Activated CD4-positive, alpha-beta T cell treated with anti-CD3 and anti-CD28 coated beads for 24 hours (primary cell): ENCODE measurements at places on chromosomes 16 and 17.

DNA sequence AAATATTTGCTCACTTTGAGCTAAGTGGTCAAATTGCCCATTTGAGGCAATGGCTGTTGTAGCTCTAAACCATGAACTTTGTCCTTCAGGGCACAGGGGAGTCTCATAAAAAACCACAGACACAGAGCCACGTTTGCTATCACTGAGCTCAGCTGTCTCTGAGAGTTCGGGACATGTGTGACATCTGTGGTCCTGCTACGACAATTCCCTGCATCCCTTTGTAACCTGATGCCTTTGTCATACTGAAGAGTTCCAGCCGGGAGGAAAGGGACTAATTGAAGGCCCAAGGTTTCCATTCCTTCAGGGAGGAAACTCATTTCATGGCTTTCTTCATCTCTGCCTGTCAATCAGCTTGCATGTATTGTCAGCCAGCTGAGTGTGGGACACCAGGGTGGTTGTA, 599.4 kb upstream of the CDH5 start:
- no peak for DNase-seq

- peak; percentile 39 for DNase-seq
These were observed 1.7 kb downstream of the IL4R start for GRCh38 chr16:27315333-27316037.

DNA sequence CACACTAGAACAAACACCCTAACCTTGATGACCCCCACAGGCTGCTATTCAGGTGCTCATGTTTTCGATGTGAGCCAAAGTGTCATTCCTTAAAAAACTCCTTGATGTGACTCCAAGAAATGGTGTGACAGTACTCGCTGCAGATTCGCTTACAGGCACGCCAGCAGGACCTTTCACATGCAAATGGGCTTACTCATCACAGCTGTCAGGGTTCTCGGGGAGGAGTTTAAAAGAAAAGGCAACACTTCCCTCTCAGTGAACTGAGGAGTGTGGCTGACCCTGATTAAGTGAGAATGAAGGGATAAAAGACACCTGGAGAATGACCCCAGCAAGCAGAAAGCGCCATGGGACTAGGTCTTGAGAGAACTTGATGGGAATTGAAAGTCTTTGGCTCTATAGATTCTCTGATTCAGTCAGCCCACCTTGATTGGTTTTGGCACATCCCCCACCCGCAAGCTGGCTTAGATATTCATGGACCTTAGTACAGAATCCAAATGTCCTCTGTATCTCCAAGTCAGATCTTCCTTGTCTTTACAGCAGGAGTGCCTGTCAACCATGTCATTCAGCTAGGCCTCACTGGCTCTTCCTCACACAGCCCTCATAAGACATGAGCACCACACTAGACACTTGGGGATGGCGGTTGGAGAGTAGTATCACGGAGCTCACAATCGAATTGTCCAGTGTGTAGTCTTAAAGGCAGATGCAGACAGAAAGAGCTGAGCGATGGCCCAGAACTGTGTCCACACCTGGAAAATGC, 82.6 kb downstream of the HIC1 start:
- DNase-seq, result no peak

DNA sequence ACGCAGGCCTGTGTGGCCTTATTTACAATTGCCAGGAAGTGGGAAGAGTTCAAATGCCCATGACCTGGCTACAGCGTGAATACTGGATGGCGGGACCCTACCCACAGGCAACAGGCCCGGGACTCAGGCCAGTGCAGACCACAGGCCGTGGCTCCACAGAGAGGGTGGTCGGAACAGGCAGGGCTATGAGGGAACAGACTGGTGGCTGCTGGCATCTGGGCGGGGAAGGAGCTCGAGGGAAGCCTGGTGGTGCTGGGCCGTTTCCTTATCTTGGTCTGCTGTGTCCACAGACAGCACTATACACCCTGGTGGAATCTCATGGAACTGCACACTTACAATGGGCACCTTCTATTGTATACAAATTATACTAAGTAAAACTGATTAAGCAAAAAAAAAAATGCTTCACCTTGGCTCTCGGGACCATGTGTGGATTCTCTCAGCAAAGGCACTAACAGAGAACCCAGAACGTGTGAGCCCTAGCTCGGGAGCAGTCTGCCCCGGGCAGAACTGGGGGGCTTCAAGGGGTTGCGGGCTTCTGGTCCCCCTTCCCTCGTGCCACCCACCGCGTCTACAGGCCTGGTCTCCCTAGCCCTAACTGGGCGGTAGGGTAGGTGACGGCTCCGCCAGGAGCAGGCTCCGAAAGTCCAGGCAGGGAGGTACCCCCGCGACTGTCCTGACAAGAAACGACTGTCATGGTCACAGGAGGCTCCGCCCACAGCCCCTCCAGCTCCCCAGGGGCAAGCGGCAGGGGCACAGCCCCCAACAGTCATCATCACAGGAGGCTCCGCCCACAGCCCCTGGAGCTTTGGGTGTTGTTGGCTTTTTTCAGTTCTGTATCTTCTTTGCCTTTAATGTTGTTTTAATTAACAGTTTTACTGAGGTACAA, 21.8 kb downstream of the CEP131 start:
- DNase-seq, result no peak

GRCh38 chr17:8131844-8132441, 8.0 kb upstream of the HES7 start:
- no peak for DNase-seq

GRCh38 chr17:69058165-69058564, 2.6 kb downstream of the ABCA9 start:
- DNase-seq, result no peak

GRCh38 chr16:69131167-69131838, 1.1 kb downstream of the CHTF8 start:
- no peak for DNase-seq

GRCh38 chr17:80008383-80008840, 27.3 kb downstream of the TBC1D16 start:
- peak; percentile 82 for DNase-seq

DNA sequence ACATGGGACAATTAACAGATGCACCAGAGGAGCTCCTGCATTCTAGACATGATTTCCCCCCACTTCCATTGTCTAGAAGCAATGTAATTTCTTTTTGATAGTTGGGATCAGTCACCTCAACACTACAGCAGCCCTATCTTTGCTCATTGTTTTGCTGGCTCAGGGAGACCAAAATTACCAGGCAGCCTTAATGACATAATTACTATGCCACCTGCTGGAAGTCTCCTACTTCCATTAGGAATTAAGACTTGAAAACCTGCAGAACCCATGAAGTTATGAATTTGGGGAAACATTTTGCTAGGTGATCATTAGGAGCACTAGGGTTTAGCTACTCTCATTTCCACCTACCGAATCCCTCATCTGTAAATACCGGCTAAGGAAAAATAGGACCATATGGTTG, 312.0 kb upstream of the CA10 start:
- no peak for DNase-seq

DNA sequence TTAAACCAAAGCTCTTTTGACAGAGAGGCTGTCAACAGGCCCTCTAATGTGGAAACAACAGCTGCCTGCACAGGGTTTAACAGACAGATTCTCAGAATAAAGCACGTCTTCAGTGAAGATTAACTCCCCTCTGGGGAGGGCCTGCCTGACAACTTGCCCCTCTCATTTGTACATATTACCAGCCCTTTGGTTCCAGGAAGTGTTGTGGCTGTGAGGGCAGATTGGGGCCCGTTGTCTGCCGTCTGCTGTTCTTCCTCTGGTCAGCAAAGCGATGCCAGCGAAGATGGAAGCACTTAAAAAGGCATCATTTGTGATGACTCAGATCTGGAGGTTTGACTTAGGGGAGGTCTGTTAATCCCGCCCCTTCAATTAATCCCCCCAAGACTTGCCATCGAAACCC, 177.0 kb upstream of the IRX6 start:
- DNase-seq, result no peak

DNA sequence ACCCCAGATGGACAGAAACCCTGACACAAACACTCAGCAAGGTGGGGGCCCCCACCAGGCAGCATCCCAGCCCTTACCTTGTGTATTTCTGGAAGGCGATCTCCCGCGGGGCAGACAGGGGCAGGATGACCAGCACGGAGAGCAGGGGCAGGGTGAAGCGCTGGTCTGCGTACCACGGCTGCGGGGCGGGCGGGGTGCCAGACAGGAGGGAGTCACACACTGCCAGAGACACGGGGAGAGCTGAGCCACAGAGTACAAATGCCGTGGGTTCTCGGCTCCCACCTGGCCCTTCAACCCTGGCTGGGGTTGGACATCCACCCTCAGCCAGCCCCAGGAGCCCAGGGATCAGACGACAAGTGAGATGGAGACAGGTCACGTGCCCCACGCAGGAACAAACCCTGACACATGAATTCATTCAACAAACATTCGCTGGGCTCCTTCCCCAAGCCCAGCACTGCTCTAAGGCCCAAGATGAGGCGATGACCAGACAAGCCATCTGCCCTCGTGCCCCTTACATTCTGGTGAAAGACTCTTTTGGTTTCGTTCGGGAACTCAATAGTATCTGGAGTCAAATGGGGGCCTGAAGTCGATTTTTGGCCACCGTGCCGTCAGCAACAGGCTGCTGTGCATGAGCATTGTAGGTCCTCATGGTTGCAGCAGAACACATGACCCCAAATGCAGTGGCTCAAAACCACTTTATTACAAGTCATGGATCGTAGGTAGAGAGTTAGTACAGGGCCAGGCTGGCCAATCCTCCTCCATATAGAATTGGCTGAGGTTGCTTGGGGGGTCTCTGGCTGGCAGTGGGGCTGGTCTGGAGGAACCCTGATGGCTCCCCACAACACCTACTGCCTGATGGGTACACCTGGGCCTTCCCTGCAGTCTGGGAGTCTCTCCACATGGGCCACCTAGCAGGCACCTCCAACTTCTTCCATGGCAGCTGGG, 9.1 kb downstream of the SLC38A8 start:
- no peak for DNase-seq

DNA sequence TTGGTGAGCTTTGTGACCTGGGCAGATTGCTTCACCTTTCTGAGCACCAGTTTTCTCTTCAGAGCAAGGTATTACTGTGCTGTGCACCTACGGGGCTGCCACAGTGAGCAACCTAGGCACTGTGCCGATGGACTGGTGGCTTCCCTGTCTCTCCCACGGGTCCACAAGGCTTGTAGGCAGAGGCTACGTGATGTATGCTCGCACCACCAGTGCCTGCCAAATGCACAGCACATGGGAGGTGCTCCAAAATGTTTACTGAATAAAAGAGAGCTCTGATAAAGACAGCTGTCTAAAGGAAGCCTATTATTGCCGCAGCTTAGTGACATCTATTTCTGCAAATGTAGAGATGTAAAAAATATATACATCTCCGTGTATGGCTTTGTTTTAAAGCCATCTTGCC, 139.2 kb downstream of the CDK5R1 start:
- DNase-seq, result no peak

GRCh38 chr16:7861891-7862582, 529.4 kb downstream of the RBFOX1 start:
- no peak for DNase-seq

DNA sequence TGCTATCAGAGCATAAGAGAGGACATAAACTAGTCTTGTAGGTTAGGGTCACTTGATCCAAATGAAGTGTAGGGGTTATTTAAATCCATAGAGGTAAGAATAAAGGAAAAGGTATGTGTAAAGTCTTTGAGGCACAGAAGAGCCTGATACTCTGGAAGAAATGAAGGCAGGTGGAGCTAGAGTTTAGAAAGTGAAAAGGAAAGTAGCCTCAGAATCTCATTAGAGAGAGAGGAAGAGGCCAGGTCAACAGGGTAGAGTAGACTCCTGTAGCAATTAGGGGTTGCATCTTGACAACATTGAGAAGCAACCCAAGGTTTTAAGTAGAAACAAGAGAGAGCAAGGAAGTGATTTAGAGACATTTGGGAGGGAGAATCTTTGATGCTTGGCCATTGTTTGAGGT, 235.2 kb upstream of the SOX9 start:
- DNase-seq, result no peak

- DNase-seq, result no peak
These were observed 20.9 kb upstream of the VWA3A start for GRCh38 chr16:22071331-22071910.

DNA sequence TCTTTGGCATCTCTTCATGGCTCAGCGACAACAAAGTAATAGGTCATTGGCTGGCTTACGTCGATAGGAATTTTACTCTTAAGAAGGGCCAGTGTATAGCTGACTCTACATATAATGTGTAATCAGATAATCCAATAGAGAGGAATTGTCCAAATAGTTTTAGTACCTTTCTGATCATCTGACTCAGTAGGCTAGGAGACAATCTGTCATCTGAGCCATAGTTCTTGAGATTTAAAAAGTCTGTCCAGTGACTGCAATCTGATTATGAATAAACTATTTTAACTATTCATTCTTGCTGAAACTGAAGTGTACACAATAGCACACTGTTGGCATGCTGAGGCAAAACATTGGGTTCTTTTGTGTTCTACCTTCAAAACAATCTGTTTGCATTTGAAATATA, 21.4 kb upstream of the NOL11 start:
- no peak for DNase-seq

DNA sequence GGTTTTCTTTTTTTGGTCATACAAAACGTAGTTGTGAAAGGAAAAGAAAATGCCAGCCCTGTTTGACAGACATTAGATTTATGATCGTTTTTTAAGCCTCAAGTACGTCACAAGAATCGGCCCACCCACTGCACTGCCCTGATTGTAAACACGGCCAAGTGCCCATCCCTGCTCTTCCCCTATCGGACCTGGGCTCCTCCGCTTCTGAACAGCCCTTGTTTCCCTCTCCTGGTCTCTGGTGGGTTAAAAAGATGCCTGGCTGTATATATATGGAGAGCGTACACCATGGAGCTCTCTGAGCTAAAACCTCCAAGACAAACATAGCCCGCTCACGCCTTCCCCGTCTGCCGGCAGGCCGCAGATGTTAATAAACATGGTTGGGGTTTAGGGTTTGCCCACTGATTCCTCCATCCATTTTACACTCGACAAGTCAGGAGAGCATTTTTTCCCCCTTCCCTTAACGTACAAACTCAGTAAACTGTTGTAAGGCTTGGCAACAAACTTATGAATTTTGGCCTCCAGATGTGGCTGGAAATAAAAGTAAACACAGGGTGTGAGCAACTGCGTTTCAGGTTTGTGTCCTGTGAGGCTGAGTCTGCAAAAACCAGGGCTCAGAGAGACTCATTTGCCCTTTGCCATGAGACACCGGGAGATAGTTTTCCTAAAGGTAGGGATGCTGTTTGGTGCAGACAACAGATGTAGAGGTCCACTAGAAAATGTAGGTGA, 325.9 kb downstream of the SOX9 start:
- no peak for DNase-seq
